ENCODE measurements at places on chromosomes 16 and 17.

DNA sequence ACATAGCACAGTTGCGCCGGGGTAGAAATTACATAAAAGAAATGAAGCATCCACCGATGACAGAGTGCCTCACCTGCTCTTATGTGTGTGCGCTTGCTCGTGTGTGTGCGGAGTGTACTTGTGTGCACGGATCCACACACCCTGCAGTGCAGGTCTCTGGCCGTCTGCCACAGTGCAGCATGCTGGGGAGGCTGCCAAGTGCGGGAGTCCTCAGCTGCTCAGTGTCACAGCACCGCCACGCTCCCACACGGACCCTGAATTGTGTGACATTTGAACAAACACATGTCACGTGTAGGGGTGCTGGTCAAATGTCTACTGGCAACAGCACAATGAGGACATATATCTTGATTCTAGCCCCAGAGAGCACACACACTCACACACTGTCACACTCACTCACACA lies 243.0 kb upstream of the MYOCD start:
- DNase-seq, result no peak

GRCh38 chr16:73304008-73304774 lies 256.3 kb upstream of the ZFHX3 start:
- no peak for DNase-seq

DNA sequence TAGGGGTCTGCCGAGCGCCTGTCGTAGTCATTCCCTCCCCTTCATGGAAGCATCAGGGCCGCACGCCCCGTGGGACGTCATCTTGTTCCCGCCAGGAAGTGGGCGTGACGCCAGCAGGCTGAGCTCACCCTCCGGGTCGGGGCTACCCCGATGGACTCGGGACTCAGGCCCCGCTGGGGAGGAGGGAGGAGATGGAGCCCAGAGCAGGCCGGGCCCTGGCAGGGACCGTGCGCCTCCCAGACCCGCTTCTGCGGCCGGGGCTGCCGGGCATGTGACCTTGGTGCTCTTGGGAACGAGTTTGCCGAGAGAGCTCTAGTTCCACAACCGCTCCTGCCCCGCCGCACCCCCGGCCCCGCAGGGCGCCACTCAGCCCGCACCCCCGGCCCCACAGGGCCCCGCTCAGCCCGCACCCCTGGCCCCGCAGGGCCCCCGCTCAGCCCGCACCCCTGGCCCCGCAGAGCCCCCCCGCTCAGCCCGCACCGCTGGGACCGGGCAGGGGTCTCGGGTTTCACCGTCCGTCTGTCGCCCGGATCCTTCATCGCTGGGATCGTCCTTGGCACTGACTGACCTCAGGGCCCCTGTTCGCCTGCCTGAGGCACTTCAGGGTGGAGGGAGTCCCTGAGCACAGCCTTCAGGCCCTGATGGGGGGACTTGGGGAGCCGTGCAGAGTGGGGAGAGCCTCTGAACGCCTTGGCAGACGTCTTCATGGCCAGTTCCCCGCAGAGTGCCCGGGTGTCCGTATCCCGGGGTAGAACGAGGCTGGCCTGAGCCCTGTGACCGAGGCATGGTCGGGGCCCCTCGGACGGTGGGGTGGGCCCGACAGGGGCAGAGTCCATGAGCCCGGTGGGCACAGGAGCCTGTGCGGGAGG lies 5.8 kb downstream of the CACNA1H start:
- DNase-seq, result no peak

DNA sequence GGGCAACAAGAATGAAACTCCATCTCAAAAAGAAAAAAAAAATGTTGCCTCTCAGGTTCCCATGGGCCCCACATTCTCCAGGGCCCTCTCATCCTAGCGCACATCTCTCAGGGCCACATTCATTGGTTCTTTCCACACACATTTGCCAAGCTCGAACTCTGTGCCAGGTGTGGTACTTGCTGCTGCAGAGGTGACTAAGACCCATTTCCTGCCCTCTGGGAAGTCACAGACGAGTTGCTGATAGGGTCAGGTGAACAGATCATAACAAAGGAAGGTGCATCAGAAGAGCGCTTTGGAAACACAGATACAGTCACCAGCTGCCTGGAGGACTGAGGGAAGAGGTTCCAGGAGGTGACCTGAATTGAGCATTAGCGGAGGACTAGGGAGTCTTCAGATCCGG lies 1.0 kb downstream of the GSDMA start:
- no peak for DNase-seq

GRCh38 chr16:69633375-69633774 lies 67.6 kb downstream of the NFAT5 start:
- no peak for DNase-seq

DNA sequence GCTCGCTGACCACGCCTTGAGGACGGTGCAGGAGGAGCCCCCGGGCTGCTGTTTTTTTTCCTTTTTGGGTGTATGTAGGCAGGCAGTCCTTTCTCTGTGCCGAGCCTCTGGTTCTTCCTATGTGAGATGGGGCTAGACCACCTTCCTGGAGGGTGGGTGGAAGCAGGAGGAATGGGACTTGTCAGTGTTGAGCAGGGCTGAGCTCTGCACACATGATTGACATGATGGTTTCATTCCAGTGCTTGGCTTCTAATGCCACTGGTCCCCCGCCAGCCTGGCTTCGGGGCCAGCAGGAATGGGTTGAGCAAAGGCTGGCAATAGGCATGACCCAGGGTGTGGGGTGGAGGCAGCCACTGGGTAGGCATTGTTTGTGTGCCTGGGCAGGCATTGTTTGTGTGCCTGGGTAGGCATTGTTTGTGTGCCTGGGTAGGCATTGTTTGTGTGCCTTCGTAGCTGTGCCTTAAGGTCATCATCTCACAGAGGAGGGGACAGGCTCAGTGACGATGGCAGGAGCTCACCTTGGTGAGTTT lies 14.2 kb upstream of the ADCY7 start:
- no peak for DNase-seq

GRCh38 chr16:87324411-87325275 lies 7.5 kb upstream of the C16orf95 start:
- peak; percentile 27 for DNase-seq

DNA sequence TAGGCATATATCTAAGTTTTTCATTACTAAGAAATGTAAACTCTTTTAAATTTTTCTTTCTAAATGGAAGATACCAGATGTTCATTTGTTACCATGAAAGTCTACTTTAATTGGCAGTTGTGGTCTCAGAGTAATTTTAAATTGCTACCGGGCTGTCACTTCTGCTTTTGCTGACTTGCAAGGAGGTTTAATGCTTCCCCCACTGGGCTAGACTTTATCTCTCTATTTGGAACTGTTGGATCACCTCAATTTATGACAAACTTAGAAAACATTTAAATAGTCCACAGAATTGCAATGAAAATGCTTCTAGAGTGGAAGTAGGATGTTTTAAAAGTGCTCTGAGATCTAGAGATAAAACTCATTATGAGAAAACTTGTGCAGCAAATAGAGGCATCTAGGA lies 479.8 kb upstream of the GOT2 start:
- DNase-seq, result no peak

DNA sequence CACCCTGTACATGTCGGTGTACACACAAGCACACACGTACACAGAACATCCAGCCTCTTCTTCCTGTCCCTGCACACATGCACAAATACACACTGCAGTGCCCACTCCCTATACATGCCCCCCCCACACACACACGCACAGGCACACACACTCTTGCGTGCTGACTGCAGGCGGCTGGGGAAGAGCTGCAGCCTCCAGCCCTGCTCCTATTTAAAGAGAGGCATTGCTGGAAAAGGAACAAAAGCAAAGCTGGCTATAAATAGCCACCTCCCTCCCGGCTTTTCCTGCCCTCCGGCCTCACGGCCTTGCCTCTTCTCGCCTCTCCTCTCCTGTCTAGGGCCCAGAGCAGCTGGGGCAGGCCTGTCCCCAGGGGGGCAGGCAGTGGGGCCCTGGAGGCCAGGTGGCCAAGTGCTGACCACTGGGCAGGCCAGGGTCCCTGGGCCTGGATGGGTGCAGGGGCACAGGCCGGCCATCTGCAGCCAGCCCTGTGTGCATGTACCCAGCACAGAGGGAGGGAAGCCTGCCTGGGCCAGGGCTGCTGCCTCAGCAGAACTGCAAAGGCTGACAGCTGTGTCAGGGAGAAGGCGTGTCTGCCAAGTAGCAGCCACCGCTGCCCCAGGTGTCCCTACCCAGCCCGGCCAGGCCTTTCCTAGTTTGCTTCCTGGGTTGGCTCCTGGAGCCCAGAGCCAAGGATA lies 25.4 kb downstream of the RTN4RL1 start:
- no peak for DNase-seq

DNA sequence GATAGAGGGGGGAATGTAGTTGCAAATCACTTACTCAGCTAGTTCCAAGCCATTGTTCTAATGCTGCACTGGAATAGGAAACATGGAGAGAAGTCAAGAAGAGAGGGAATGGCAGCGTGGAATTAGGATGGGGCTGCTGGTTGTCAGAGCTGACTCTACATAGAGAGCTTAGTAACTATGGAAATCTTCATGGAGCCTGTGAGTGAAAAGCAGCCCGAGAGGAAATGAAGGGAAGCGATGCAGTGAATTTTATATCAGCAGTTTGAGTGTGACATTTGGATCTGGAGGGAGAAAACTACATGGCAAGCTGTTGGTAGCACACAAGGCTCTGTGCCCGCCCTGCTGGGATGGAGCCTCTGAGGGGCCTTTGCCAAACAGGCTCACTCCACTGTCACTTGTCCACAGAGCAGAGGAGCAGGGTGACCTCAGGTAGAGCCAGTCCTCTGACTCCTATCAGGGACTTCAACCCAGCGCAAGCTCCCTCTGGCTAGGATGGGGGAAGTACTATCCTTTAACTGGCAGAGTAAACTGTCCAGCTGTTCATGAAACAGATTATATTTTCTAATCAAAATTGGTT lies 27.9 kb upstream of the PMFBP1 start:
- DNase-seq, result no peak

GRCh38 chr17:50847566-50847965 lies 12.2 kb downstream of the WFIKKN2 start:
- DNase-seq, result no peak

DNA sequence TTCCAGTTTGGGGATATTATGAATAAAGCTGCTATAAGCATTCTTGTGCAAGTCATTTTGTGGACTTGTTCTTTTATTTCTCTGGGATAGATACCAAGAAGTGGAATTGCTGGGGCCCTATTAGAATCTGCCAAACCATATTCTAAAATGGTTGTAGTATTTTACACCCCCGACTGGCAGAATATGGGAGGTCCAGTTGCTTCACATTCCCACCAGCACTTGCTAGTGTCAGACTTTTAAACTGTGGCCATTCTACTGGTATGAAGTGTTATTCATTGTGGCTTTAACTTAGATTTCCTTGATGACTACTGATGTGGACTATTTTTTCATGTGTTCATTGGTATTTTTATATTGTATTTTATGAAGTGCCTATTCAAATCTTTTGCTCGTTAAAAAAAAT lies 18.1 kb upstream of the NUP93 start:
- no peak for DNase-seq

GRCh38 chr17:75047398-75048098 lies 523 bp downstream of the KCTD2 start:
- DNase-seq, result peak; percentile 28

DNA sequence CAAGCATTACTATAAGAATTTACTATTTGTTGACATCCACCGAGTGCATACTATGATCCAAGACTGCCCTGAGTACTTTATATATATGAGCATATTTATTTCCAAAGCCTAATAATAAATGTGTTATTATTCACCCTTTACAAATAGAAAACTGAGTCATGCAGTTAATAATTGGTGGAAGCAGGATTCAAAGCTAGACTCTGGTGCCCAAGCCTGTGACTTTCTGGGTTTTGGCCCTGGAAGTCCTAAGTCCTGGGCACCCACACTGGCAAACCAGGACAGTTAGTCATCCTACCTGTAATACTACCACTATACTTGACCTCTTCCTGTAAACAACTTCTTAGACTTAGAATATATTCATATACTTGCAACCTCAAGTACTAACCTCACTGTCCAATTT lies 257.4 kb upstream of the IRX5 start:
- no peak for DNase-seq

- DNase-seq, result no peak
These were observed 23.5 kb downstream of the XPO6 start for GRCh38 chr16:28188085-28188916.

GRCh38 chr17:57624386-57624785 lies 120.7 kb downstream of the CCDC182 start:
- no peak for DNase-seq

DNA sequence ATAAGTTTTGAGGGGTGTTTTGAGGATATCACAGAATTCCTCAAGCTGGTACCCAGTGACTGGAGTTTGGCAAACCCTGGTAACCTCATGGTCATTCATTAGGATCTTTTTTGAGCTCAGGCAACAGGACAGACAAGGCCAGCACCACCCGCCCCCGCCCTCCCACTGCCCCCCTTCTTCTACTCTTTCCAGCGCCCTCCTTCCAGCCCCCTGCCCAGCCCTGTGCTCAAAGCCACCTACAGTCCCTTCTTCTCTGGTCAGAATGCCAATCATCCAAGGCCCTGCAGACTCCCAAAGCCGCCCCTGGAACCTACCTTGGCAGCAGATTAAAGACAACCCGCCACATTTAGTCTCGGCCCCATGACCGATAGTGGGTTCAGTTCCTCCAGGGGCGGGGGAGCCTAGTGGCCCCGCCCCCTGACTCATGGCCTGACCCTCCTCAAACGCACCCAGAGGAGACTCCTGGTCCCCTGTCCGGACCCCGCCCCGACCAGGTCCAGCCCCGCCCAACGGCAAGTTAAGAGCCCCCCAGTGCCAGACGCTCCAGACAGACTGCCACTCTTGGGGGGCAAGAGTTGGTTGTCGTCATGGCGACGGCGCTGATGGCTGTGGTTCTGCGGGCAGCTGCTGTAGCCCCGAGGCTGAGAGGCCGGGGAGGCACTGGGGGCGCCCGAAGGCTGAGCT lies at the start of gene NAGS:
Gene NAGS, plus strand, starts transcription at position 546 of the 684 bp plus-strand sequence. Its CDS starts 42 bp downstream, at position 588.
- DNase-seq, result no peak

GRCh38 chr17:49994085-49995054 lies 654 bp downstream of the DLX3 start:
- DNase-seq, result no peak

GRCh38 chr16:19168371-19169081 lies 486 bp downstream of the SYT17 start:
- no peak for DNase-seq

- DNase-seq, result no peak
These were observed 5.3 kb upstream of the GPRC5C start for GRCh38 chr17:74426551-74427047.

DNA sequence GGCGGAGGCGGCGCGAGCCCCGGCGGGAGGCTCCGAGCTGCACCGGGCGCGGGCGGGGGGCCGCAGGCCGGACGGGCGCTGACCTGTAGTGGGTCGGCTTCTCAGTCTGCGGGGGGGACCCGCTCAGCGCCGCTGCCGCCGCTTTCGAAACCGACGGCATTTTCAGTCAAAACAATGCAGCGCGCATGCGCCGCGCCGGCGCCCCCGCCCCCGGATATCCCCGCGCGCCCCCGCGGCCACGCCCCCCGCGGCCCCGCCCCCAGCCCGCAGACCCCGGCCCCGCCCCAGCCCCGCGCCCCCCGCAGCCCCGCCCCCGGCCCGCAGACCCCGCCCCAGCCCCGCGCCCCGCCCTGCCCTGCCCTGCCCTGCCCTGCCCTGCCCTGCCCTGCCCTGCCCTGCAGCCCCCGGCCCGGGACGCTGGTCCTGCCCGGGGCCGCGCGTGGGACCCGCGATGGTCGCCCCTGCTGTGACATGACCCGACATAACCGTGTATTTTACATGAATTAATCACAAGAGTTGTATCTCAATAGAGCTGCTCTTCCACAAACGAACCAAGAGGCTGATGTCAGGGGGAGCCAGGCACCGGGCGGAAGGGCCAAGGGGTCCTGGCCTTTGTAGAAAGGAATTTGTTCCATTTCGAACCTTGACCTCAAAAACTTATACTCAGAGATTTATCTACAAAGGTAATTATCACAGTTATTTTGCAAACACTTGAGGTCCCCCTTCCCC lies at the start of gene UNKL:
Gene UNKL, minus strand, starts transcription at position 173 of the 729 bp plus-strand sequence. Its CDS starts 13 bp downstream, at position 160.
- DNase-seq, result peak; percentile 81

Data from T-helper 9 cell (primary cell).